ENCODE measurements at places on chromosomes 1 and 21. TPM values are rescaled to one million over a fixed set of nuclear protein-coding genes. Genes with fewer than 3 reads are reported as not detected.
A peak's percentile ranks its signal among the peaks of the same experiment; 100 is the strongest.

Gene FLAD1
- 24.4 TPM for total RNA-seq

Gene OXCT2
- 2.3 TPM for total RNA-seq

Gene GPR61
- total RNA-seq, result 0.16 TPM

Gene UTP11
- 37.6 TPM for total RNA-seq

Gene PRRX1
- total RNA-seq, result 25.7 TPM

- DNase-seq, result no peak
Measured at GRCh38 chr21:37757606-37758376, 158.5 kb downstream of the KCNJ6 start.

- no peak for DNase-seq
Measured at GRCh38 chr1:55448261-55448660, 233.1 kb upstream of the USP24 start.

GRCh38 chr21:44947111-44947929 is 7.5 kb downstream of the SLX9 start:
- no peak for DNase-seq

DNA sequence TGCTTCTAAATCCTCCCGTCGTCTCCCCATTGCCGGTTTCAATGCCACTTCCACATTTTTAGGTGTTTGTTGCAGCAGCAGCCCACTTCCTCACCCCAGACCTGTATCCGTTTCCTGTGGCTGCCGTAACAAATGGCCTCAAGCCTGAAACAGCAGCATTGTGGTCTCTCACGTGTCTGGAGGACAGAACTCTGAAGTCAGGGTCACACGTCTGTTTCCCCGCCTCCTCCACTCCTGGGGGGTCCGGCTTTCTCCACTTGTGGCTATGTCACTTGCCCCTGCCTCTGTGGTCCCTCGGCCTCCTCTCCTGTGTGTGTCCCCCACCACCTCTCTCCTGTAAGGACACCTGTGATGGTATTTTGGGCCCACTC is 21.8 kb downstream of the TRPM2 start:
- peak; percentile 27 for DNase-seq

DNA sequence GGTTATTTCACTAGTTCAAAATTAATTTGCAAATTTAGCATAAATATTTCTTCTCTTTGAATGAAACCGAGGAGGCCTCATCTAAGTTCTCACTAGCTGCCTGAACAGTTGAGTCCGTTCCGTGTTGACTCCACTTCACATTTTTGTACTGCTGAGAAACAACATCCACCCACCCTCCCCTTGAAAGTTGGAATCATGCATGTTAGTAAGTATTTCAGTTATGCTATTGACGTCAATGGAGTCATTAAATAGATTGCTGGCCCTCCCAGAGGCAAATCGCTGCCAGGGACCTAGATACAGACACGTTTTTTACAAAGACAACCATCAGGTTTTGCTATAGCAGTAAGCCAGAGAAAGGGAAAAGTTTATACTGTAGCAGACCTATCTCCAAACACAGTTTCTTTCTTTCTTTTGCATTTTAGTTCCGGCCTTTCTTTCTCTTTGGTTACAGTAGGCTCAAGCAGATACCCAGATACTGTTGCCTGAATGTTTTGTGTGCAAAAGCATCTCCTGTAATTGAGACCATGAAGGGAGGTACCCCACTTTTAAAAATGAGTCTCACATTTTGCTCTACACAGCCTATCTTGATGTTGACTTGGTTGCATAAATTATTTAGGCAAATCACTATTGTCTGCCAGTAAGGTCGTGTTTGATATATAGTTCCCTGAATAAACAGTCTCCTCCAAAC is 262.6 kb upstream of the SGIP1 start:
- DNase-seq, result peak; percentile 72
